ENCODE measurements at places on chromosomes 1 and 21.
A peak's percentile ranks its signal among the peaks of the same experiment; 100 is the strongest.

GRCh38 chr1:83854456-83854855 is 144.5 kb downstream of the TTLL7 start:
- DNase-seq = no peak

GRCh38 chr1:181178241-181178879 is 89.9 kb downstream of the IER5 start:
- no peak for DNase-seq

- DNase-seq = peak; percentile 23
Observed at GRCh38 chr1:164561007-164561406, 2.0 kb downstream of the PBX1 start.

GRCh38 chr1:212613440-212614335 is 5.1 kb downstream of the ATF3 start:
- DNase-seq = peak; percentile 74
